ENCODE measurements at places on chromosomes 5 and 9.

GRCh38 chr5:80191991-80192398 lies 63.9 kb downstream of the SERINC5 start:
- DNase-seq = no peak

DNA sequence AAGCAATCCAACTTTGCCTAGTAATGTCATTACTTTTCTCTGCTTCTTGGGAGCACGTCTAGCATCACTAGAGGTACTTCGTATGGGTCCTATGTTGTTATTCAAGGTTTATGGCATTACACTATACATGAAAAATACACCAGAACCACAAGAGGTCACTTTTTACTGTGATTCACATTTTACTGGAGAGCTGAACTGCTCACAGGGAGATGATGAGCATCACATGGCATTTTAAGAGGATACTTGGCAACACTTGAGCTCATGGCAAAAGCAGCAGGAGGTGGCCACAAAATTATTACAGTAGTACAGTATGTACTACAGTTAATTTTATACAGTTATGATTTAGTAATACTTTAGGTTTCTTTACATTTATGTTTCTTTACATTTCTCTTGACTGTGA lies 223.4 kb downstream of the PARP8 start:
- DNase-seq = no peak

- DNase-seq = no peak
Observed at GRCh38 chr9:83964973-83965349, 15.1 kb downstream of the HNRNPK start.

- DNase-seq = no peak
Observed at GRCh38 chr5:86617309-86617755, 409 bp upstream of the COX7C start.

GRCh38 chr9:2816476-2817141 lies 27.3 kb downstream of the PUM3 start:
- no peak for DNase-seq

GRCh38 chr9:136308702-136309053 lies 4.8 kb upstream of the CCDC187 start:
- no peak for DNase-seq

GRCh38 chr9:109168170-109168569 lies 1.1 kb upstream of the FRRS1L start:
- DNase-seq = no peak

GRCh38 chr9:20551835-20552234 lies 70.5 kb downstream of the MLLT3 start:
- no peak for DNase-seq

GRCh38 chr9:123807251-123807650 lies 122.7 kb downstream of the DENND1A start:
- no peak for DNase-seq

- DNase-seq = no peak
Observed at GRCh38 chr5:18972177-18972576, 1015.8 kb downstream of the CDH18 start.

- no peak for DNase-seq
Observed at GRCh38 chr9:35774907-35775635, 16.3 kb upstream of the NPR2 start.

DNA sequence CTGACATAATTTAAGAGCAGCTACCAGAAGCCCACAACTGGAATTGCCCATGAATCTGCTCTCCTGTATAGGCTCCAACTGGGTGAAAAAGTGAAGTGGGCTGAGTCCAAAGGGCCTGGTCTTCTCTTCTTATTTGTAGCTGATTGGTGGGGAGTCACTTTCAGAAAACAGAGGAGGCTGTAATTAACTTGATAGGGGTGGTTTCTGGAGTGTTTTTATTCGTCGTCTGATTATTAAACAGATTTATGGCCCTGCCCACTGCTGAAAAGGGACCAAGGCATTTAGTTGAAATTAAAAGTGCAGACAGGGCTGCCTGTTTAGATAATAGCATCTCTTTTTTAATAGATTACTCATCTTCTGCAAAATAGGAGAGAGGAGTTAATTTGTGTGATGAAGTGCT lies 81.0 kb upstream of the SAP30L start:
- DNase-seq = no peak

GRCh38 chr5:129906177-129906887 lies 2.1 kb downstream of the CHSY3 start:
- peak; percentile 74 for DNase-seq

DNA sequence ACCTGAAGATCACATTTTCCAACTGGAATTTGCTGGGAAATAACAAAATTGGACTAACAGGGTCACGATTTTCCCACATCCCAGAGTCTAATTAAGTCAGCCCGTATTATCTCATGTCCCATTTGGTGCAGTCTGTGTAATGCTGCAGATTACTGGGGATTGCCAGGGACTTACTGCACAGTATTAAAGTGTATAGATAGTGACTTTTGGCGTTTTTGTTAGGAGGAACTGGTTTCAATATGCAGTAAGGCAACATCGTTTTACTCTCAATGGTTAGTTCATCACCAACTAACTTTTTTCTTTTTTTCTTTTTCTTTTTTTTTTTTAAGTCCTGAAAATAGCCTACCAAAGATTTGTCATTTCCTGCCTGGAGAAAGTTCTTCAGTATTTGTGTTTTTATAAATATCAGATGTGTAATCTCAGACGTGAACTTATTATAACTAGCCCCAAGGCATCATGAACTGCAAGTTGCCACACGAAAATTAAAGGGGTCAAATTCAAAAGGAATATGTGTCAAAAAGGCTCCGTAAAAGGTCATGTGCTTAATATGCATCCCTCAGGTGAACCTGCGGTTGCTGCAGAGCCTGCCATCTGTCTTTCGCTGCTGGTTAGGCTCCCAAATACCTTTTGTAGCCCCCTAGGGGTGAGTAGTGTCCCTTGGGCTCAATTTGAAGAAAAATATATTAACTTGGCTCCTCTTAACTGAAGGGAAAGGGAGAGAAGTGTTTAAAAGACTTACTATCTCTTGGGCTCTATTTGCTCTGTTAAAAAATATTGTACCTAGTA lies 176.7 kb upstream of the ADAMTSL1 start:
- no peak for DNase-seq

DNA sequence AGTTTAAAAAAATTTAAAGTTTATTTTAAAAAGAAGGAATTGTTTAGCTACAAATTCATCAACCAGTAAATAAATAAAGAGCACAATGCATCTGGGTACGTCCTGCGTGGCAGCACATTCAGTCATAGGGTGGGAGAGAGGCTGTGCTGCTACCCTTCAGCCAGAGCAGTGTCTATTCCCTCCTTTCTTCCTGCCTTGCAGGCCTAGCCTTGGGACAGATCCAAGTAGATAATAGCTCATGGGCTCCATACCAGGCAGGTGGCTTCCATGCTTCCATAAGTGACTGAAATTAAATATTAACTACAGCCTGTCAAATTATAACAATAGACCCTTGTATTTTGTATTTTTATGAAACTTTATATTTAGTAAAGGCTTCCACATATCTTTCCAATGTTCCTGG lies 408.3 kb upstream of the RGMB start:
- no peak for DNase-seq

DNA sequence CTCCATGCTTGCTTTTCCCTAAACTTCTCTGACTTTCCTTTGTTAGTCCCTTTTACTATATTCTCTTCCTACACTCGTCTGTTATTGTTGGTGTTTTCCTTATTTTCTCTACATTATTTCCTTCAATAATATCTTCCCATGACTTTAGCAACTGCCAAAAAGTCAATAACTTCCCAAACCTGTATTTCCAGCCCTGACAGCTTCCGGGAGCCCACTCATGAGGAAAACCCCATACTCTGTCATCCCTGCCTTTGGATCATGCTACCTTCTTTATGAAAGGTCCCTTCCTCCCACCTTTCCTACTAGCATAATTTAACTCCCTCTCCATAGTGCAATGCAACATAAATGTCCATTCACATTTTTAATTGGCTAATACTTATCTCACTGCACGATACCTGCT lies 144.0 kb upstream of the CDH6 start:
- no peak for DNase-seq

GRCh38 chr9:2413160-2413805 lies 208.3 kb upstream of the VLDLR start:
- no peak for DNase-seq

- DNase-seq = no peak
Observed at GRCh38 chr5:80035839-80036238, 691 bp downstream of the THBS4 start.

DNA sequence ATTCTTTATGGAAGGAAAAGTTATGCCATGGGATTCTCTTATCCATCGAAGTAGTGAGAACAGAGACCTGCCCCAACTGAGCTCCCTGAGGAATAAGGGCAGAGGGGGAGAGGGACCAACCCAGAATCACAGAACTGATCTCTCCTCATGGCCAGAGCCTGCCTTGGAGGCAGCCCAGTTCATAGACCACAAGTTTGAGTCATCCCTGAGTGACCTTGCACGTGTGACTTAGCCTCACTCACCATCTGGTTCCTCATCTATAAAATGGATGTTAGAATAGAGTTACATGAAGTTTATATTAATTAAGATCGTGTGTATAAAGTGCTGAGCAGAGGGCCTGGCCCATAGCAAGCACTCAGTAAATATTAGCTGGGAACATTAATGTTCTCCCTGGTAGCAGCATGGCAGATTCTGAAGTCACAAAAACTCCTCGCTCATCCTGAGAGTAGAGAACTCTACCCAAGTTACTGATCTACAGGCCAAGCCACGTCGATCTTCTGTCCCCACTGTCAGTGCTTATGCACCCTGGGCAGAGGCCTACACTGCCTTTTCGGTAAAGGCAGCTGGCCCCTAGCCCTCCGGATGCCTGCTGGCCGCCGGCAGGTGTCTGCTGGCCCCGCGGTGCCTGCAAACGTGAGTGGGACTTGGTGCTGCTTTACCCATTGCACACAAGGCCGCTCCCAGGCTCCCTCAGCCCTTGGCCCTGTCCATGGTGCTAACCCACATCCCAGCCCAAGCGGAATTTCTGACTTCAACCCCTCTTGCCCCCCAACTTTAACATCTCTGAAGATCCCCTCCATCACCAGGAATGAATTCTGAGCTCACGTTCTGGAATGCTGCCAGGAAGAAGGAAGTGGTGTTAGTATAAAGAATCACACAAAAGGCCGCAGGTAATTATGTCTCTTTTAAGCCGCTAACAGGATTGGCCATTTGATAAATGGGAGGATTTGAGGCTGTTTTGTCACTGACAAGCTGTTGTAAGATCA lies 61.1 kb upstream of the ARAP3 start:
- DNase-seq = no peak

DNA sequence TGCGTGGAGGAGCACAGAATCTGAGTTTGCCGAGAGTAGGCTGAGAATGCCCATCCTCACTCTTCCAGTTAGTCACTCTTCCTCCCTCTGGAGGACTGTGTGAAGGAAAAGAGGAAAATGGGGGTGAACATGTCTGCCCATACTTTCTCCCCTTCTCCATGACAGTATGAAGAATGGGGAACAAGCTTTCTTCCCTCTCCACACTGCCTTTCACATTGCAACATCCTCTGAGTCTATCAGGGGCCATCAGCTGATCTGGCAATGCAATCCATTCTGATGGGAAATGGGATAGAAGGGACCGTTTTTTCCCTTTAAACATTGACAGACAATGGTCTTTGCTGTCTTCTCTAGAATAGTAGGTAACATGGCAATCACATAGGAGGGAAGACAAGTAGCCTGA lies 56.8 kb downstream of the UGCG start:
- no peak for DNase-seq

DNA sequence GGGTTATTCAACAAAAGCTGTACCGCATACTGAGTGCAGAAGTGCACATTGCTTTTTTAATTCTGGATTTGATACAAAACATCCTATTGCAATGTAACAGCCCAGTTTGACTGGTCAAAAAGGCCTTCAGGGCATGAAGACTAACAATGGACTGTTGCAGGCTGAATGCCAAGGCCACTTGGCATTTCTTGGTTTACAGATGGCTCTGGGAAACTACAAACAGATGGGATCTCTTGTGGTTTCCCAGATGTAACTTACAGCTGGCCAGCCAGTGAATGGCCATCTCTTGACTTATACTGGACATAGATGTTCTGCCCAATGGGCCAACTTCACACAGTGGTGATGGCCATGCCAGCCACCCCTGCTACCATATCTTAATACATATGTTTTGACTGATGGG lies 36.8 kb downstream of the UGT3A2 start:
- DNase-seq = no peak

GRCh38 chr5:137144656-137145055 lies 354.5 kb downstream of the SPOCK1 start:
- no peak for DNase-seq

- no peak for DNase-seq
Observed at GRCh38 chr5:25891691-25892090, 1146.7 kb downstream of the CDH9 start.

DNA sequence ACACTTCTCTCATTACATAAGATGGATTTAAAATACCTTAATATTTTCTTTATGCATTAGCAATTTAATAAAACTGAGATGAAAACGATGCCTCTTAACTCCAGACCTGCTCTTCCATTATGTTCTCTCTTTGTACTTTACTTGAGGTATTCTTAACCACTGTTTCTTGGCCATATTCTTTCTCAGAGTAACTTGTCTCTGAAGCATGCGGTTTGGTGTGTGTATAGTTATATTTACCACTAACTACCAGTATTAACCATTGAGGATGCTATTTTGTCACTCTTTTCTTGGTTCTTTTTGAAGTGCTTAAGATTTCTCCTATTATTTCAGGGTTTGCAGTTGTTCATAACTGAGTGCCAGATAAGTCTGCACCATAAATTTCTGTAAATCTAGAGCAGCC lies 17.9 kb downstream of the TMEM167A start:
- no peak for DNase-seq

GRCh38 chr9:127628758-127629467 lies 16.8 kb downstream of the STXBP1 start:
- DNase-seq = no peak

- DNase-seq = no peak
Observed at GRCh38 chr5:57434227-57434640, 48.4 kb downstream of the ACTBL2 start.

Data from left forelimb (tissue), 1 donor.